ENCODE measurements at places on chromosomes 2 and 18. TPM values are rescaled to one million over a fixed set of nuclear protein-coding genes. Genes with fewer than 3 reads are reported as not detected.

- H3K27ac ChIP-seq: no peak overlapping the region
- H3K4me1 ChIP-seq: no peaks in the 10 kb centered on the region
- no peaks in the 10 kb centered on the region for H3K36me3 ChIP-seq
- DNase-seq: no peak
These were observed 599.0 kb upstream of the SYT4 start for GRCh38 chr18:43876286-43876685.

- H3K4me1 ChIP-seq: no peaks in the 10 kb centered on the region
- no peak overlapping the region for H3K27ac ChIP-seq
- H3K27me3 ChIP-seq: peaks cover 6% of the 10 kb centered on the region
These were observed 16.3 kb downstream of the OTOF start for GRCh38 chr2:26461601-26462023.

Gene COMMD1
- total RNA-seq: 39.1 TPM

Gene BOLL
- total RNA-seq: not detected

DNA sequence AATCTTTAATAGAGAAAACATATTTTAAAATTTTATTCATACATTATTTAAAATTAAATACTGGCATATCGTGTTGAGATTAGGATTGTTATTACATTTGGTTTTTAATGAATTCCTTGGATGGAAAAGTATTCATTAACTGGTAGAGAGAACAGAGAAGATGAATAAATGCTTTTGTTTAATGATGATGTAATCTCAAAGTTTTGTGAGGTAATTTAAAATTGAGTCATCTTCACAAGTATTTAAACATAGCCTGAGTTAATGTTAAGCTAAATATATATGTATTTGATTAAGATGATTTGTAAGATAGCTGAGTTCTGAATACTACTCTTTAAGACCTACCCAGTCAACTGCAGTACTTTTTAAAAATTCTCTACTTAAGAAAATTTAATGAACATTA lies 713.4 kb upstream of the VRK2 start:
- no peaks in the 10 kb centered on the region for H3K36me3 ChIP-seq
- H3K4me3 ChIP-seq: no peak overlapping the region
- no peak for DNase-seq
- H3K27me3 ChIP-seq: no peaks in the 10 kb centered on the region
- H3K27ac ChIP-seq: no peak overlapping the region
- no peaks in the 10 kb centered on the region for H3K4me1 ChIP-seq

DNA sequence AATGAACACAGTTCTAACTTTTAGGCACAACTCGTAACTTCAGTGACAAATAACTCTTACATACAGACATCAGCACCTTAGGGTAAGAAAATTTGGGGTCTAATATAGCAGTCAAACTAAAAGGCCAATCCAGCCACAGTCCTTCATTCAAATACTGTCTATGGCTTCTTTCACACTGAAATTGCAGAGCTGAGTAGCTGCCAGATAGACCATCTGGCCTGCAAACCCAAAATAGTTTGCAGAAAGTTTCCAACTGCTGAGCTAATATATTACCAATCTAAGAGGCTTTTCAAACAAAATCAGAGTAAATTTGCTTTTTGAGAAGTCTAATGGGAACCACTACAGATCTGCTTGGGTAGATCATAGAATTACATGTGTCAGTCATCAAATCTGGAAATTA lies 183.4 kb downstream of the GALR1 start:
- no peak overlapping the region for H3K4me3 ChIP-seq
- H3K4me1 ChIP-seq: no peaks in the 10 kb centered on the region
- peak; percentile 65 for DNase-seq
- H3K27me3 ChIP-seq: no peaks in the 10 kb centered on the region
- H3K36me3 ChIP-seq: no peaks in the 10 kb centered on the region

DNA sequence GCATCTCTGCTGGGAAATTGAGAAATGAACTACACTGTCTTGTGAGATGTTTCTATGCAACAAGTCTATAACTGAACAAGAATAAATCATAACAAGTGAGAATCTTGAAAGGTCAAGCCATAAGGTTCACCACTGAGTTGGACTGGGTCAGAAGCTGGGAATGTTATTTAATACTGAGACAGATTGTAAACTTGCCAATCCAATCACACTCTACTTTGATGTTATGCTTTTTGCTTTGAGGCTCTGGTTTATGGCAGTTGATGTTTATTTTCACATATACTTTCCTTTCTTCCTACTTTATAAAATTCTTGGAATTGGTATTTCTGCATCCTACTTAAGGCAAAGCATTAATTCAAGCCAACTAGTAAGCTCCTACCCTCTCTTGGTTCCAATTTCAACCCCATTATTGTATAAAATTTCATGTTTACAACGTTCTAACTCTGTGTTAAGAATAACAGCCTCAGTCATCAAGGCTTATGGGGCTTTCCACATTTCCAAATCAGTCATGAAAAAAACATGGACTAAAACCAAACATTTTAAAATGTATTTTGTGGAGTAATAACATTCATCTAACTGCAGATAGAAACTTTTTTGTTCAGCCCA lies 533.4 kb downstream of the NYAP2 start:
- no peaks in the 10 kb centered on the region for H3K4me1 ChIP-seq
- no peaks in the 10 kb centered on the region for H3K36me3 ChIP-seq
- no peak overlapping the region for H3K27ac ChIP-seq
- peak; percentile 7 for DNase-seq
- H3K4me3 ChIP-seq: no peak overlapping the region
- H3K27me3 ChIP-seq: no peaks in the 10 kb centered on the region
